ENCODE measurements at places on chromosomes 16 and 17.

GRCh38 chr17:74243013-74243755 lies 29.8 kb downstream of the TTYH2 start:
- DNase-seq: no peak

GRCh38 chr16:51306116-51306515 lies 155.0 kb upstream of the SALL1 start:
- no peak for DNase-seq

DNA sequence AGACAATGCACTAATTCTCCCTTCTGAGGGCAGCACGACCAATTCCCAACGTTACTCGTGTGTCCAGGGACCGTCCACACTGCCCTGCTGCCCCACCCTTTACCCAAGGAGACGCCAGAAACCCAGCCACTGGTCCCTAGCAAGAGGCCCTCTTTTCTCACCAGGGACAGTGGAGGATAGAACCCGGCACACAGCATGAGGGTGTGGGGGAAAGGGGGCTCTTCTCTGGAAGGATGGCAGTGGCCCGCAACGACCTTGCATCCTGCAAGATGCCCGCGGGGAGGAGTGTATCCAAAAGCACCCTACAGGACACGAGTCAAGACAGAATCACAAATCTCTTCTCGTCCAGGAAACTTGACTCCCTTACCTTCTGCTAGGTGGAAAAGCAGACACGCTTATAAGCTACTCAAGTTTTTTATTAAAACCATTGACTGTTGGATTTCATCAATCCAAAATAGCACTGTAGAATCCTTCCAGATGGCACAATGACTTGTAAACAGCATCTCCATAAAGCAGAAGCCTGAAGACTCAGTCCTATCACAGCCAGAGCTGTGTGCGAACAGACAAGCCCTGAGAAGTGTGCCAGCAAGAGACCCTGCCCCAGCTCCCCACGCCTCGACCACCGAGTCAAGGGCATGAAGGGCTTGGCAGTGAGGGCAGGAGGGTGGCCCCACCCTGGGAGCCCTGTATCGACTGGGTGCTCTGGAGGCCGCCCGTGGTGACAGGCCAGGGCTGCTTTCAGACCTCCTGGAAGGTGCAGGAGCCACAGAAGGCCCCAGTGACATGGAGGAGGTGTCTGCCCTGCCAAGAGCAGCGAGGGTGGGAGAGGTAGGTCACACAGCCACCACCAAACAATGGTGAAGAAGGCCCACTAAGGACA lies 103.8 kb downstream of the ANKRD11 start:
- no peak for DNase-seq

DNA sequence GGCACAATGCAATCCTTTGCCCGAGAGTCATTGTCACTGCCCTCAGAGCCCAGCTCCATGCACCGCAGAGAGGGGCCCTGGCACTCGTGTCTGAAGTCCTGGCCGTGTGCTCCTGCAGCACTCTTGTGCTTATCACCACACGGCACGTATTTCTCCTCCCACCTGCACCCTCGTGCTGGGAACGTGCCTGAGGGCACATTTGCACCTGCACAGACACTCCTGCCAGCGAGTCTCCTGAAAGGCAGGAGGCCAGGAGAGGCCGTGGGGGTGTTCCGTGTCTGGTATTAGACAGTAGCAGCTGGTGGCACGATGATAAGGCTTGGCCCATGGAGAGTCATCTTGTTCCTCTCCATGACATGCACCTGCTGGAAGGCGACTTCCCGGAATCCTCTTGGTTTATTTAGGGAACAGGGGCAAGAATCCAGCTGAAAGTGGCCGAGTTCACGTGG lies 3.4 kb upstream of the ACSF3 start:
- peak; percentile 74 for DNase-seq

GRCh38 chr16:82195917-82196494 lies 26.0 kb upstream of the MPHOSPH6 start:
- peak; percentile 12 for DNase-seq

- no peak for DNase-seq
Observed at GRCh38 chr16:8760021-8760420, 37.4 kb downstream of the TMEM186 start.

GRCh38 chr16:85908444-85908843 lies 9.5 kb downstream of the IRF8 start:
- DNase-seq: no peak

DNA sequence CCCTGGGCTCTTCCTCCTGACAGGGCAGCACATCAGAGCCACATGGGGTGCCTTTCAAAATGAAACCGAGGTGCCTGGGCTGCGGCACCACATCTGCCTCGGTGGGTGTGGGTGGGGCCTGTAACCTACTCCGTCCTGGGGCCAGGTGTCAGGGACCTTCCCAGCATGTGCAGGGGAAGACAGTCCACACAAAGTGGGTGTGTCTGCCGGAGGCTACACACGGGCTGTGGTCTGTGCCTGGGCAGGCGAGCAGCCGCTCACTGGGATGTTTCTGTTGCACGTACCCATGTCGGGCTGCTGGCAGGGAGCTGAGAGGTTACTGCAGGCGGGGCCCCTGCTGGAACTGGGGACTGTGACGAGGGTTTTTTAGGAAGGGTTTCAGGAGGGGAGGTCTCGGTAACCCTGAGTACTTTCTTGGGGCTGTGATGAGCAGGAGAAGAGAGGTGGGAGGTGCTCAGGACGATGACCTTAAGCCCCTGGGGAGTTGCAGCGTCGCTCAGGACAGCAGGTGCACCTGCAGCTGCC lies 351.2 kb downstream of the SEC14L1 start:
- DNase-seq: no peak

DNA sequence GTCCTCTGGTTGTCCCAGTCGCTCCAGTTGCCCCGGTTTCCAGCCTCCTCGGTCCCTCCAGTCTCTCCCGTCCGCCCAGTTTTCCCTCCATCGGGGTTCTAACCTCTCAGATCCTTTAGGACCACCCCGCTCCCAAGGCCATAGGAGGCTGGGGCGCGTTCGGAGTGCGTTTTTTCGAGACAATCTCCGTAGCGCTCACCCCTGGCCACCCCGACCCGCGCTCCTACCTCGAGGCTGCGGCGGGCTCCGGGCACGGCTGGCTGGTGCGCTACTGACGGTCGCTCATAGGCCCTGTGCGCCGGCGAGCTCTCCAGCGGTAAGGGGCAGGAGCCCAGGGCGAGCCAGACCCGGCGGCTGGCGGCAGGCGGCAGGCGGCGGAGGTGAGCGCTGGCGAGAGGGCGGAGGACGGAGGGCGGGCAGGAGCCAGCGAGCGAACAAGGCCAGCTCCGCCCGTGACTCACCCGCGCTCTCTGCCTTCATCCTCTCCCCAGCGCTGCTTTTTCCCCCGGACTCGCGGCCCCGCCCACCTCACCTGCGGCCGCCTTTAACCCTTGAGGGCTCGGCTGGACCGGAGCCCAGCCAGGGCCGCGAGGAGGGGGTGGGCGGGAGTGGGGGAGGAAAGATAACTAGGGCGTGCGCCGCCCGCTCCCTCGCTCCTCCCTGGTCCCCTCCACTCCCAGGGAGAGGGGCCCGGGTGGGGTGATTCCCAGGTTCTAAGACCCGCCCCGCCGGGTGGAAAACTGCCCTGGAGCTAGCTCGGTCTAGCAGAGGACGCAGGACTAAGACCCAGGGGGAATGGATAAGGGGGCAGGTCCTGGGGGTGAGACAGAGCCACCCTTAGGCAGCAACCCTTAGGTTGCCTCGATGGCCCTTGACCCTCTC lies at the start of gene SP6:
SP6 (minus strand) TSS at position 472 of the 882 bp plus-strand sequence. CDS start 2,734 bp downstream, outside the sequence.
- peak; percentile 73 for DNase-seq

DNA sequence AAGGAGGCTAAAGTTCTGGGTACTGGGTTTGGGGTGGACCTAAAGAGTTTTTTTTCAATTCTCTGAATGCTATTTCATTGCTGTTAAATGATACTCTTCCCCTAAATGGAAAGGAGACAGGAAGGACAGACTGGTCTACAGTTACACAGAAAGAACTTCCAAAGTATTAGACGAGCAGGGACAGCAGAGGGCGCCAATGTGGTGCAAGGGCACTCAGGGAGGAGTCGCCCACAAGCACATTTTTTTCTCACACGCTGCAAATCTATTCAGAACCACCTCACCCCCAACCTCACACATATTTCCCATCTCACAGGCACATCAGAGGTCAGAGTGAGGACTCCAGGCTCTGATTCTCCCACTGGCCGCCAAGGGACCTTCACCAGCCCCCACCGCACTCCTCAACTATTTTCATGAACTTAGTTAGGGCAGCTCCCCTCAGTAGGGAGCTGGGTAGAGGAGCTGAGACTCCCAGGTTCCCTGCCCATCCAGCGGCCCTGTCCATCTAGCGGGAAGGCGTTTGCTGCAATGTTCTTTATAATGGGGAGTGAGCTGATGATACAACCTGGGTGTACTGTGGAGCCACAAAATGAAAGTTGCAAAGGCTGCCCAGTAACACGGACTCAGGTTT lies 6.8 kb upstream of the CA4 start:
- peak; percentile 91 for DNase-seq

GRCh38 chr16:30609002-30609925 lies 925 bp downstream of the ZNF689 start:
- DNase-seq: peak; percentile 17

DNA sequence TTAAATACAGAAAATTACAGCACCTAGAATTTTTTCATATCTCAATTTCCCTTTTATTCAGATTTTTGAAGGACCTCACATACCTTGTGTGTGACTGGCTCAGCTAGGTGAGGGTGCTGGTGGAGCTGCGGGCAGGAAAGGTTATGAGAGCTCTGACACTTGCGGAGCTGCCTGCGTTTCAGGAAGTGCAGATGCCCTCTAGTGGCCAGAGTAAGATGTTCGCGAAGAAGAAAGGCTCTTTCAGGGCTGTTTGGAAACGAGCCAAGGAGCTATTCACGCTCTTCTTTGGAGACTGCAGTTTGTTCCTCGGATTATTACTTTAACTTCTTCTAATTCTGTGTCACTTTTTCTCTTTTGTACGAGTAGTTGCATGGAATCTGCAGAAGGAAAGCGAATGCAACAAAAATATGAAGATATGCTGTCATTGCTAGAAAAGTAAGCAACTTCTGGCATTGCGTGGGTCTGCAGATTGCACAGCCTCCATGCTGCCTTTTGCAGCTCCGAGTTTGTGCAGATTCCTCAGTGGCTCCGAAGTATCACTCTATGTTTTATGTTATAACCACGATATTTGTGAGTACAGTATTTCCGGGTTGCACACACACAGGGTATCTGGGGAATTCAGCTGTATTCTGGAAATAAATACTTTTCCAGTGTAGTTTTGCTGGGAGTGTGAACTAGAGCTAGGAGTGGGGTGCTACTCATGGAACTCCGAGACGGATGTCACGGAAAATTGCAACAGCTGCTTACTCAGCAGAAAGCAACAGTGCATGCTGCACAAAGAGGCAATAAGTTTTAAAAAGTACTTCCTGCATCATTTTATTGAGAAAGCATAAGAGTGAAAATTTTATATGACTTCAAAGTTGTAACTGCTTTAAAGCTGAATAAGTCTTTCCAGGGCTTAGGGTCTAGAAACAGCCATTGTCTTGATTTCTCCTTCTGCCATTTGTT lies 46.3 kb downstream of the DNAH9 start:
- DNase-seq: peak; percentile 48

GRCh38 chr16:84312783-84313382 lies 18.2 kb downstream of the WFDC1 start:
- peak; percentile 30 for DNase-seq

- no peak for DNase-seq
Observed at GRCh38 chr16:82675300-82675699, 48.5 kb downstream of the CDH13 start.

GRCh38 chr17:4422864-4423263 lies 10.9 kb upstream of the SPNS3 start:
- no peak for DNase-seq

DNA sequence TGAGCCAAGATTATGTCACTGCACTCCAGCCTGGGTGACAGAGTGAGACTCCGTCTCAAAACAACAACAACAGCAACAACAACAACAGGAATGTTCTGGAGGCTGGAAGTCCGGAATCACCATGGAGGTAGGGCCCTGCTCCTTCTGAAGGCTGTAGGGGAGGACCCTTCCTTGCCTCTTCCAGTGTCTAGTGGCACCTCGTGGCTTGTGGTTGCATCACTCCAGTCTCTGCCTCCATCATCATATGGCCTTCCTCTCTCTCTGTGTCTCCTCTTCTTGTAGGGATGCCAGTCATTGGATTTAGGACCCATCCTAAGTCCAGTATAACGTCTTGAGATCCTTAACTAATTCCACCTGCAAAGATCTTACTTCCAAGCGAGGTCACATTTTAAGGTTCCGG lies 14.0 kb downstream of the NAGPA start:
- no peak for DNase-seq

DNA sequence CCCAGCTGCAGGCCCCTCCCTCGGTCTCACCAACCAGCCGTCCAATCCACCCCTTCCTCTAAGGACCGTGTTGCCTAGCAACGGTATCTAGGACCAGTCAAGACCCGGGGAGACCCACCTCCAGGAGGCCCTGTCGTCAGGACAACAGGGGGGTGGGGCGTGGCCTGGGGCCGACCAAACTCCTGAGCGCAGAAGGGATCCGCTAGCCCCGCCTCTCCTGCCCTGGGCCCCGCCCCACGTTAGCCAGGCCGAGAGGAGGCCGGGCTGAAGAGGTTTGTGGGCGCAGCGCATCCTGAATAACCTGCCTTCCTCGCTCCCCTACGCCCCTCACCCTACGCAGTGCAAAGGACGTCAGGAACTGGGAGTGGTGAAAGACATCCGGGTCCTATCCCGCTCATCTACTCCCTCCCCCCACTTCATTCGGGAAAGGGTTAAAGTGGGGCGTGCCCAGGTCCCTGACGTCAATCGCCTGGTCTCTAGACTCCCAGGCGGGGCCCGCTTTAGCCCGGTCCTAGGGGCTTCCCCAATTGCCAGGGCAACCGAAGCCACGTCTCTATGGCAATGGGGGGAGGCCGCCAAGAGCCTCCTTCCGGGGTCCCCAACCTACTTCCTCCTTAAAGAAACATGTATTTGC lies 14.7 kb downstream of the DLG4 start:
- DNase-seq: peak; percentile 81

DNA sequence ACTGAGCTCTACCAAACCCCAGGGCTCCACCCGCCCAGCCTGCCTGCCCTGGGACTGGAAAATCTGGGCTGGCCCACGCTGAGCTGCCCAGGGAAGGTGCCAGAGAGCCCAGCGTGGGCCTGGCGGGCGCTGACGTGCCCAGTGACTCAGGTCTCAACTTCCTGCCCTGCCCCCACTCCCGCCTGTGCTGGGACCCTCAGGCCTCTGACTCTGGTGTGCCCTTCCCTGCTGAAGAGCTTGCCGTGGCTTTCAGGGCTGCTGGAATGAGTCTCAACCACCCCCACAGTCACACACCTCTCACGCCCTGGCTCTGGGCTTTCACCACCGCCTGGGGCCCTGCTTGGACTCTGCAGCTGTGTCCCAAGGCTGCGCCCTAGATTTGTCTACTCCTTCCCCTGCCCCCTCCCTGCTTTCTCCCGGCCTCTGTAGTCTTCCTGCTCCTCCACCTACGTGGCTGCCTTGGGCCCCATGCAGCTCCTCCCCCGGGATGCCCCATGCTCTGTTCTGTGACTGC lies 10.4 kb downstream of the LLGL1 start:
- no peak for DNase-seq

GRCh38 chr16:66247516-66248481 lies 118.7 kb upstream of the CDH5 start:
- DNase-seq: no peak

GRCh38 chr16:84606081-84606875 lies 11.6 kb downstream of the COTL1 start:
- DNase-seq: no peak
